Lung (tissue), 17 donors: ENCODE measurements at places on chromosomes 1 and 21. TPM values are rescaled to one million over a fixed set of nuclear protein-coding genes. Genes with fewer than 3 reads are reported as not detected.

The MACO1 gene
- 18.6 TPM for total RNA-seq

DNA sequence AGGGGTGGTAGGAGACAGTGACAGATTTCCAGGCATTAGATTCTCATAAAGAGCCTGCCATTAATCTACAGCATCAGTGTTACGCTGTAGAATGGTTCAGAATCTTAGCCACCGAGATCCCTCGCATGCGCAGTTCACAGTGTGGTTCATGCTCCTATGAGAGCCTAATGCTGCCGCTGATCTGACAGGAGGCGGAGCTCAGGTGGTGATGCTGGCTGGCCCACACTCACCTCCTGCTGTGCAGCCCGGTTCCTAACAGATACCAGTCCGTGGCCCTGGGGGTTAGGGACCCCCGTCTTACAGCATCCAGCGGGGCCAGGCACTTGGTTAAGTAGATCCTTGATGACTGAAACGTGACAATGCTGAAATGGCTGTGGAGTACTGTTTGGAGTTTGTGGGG is 163.6 kb upstream of the C1orf21 start:
- H3K4me1 ChIP-seq = no peaks in the 10 kb centered on the region
- H3K27ac ChIP-seq = no peak overlapping the region
- H3K27me3 ChIP-seq = no peaks in the 10 kb centered on the region
- H3K4me3 ChIP-seq = no peak overlapping the region
- no peaks in the 10 kb centered on the region for H3K36me3 ChIP-seq
- DNase-seq = no peak

The TRIM67 gene
- total RNA-seq = 0.09 TPM

GRCh38 chr1:76105372-76105771 is 30.8 kb downstream of the ST6GALNAC3 start:
- DNase-seq = no peak
- no peak overlapping the region for H3K4me3 ChIP-seq
- H3K27me3 ChIP-seq = no peaks in the 10 kb centered on the region
- no peaks in the 10 kb centered on the region for H3K36me3 ChIP-seq
- no peaks in the 10 kb centered on the region for H3K4me1 ChIP-seq
- no peak overlapping the region for H3K27ac ChIP-seq

The PHF13 gene
- total RNA-seq = 20.6 TPM

GRCh38 chr21:34636961-34637360 is 22.0 kb upstream of the RCAN1 start:
- H3K4me1 ChIP-seq = no peaks in the 10 kb centered on the region
- H3K4me3 ChIP-seq = peak overlapping the region; percentile 5
- no peaks in the 10 kb centered on the region for H3K27me3 ChIP-seq
- no peak overlapping the region for H3K27ac ChIP-seq
- DNase-seq = no peak
- H3K36me3 ChIP-seq = no peaks in the 10 kb centered on the region

DNA sequence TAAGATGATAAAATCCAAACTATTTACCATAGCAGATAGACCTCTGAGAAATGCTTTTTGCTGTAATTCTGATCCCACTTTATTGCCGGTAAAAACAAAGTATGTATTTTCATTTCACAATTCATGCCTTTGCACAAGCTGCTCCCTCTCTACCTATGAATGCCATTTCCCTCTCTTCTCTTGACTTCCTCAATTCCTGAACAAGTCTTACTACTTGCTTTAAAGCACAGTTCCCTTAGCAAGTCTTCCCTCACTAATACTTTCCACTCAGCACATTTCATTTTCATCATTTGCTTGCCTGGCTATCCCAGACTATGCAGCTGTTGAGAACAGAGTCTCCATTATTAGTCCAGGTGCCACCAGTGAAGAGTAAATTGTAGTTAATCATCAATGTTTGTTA is 13.8 kb downstream of the GPATCH2 start:
- H3K36me3 ChIP-seq = peaks cover 4% of the 10 kb centered on the region
- H3K27me3 ChIP-seq = no peaks in the 10 kb centered on the region
- H3K27ac ChIP-seq = no peak overlapping the region
- H3K4me1 ChIP-seq = no peaks in the 10 kb centered on the region
- no peak for DNase-seq

GRCh38 chr1:15329104-15329820 is 80.4 kb upstream of the EFHD2 start:
- no peaks in the 10 kb centered on the region for H3K4me1 ChIP-seq
- no peaks in the 10 kb centered on the region for H3K36me3 ChIP-seq
- no peak for DNase-seq
- H3K27ac ChIP-seq = no peak overlapping the region

DNA sequence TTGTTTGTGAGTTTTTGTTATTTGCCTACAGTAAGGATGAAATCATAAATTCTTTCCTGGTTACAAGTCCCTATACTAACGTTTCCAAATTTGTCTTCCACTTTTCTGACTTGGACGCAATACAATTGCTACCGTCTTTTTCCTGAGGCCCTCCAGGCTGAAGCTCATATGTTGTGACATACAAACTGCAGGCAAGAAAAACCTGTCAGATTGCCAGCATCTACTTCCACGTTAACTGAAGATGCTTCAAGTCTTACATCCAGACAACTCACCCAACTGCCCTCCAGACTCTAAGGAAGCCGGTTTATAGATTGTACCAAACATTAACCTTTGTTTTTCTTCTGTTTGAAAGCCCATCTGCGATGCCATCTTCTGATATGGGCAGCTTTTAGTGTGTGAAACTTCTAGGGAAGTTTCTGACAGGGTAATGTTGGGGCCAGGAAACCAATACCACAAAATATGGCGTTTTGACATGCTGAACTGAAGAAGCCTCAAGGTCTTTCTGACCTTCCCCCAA is 21.4 kb upstream of the RNF11 start:
- no peak for DNase-seq
- no peak overlapping the region for H3K27ac ChIP-seq
- H3K36me3 ChIP-seq = no peaks in the 10 kb centered on the region
- H3K27me3 ChIP-seq = peaks cover 2% of the 10 kb centered on the region
- no peak overlapping the region for H3K4me3 ChIP-seq

The SLC5A9 gene
- total RNA-seq = 1.4 TPM

GRCh38 chr1:95532335-95532734 is 298.3 kb downstream of the RWDD3 start:
- no peak overlapping the region for H3K27ac ChIP-seq
- no peak overlapping the region for H3K4me3 ChIP-seq
- H3K27me3 ChIP-seq = no peaks in the 10 kb centered on the region
- no peak for DNase-seq

GRCh38 chr1:113793878-113794834 is 18.1 kb downstream of the RSBN1 start:
- H3K4me1 ChIP-seq = peaks cover 6% of the 10 kb centered on the region
- peaks cover 11% of the 10 kb centered on the region for H3K36me3 ChIP-seq
- no peaks in the 10 kb centered on the region for H3K27me3 ChIP-seq
- no peak overlapping the region for H3K4me3 ChIP-seq
- H3K27ac ChIP-seq = peak overlapping the region; percentile 21

The OR2L8 gene
- not detected for total RNA-seq

DNA sequence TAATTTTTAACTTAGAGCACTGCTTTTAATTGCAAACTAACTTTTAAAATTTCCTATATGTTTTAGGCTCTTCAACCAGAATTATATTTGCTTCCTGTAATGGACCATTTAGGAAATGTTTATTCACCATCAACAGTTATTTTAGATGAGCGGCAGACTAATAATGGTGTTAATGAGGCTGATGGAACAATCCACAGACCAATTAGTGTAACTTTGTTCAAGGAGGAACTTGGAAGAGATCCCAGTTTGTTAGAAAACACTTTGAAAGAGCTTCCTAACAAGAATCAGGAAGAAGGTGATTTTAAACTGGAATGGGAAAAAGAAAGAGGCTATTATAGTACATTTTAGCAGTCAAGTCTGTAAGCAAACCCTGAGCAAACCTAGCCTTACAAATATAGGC is 19.4 kb upstream of the GNG5 start:
- no peaks in the 10 kb centered on the region for H3K36me3 ChIP-seq
- H3K27ac ChIP-seq = no peak overlapping the region
- no peak for DNase-seq
- H3K4me1 ChIP-seq = no peaks in the 10 kb centered on the region
- H3K4me3 ChIP-seq = no peak overlapping the region
- H3K27me3 ChIP-seq = no peaks in the 10 kb centered on the region

- DNase-seq = no peak
- H3K36me3 ChIP-seq = no peaks in the 10 kb centered on the region
- peaks cover 47% of the 10 kb centered on the region for H3K4me1 ChIP-seq
These were observed 4.5 kb downstream of the EPHX1 start for GRCh38 chr1:225814381-225814780.

The AMY1A gene
- total RNA-seq = 10.4 TPM

The TMEM54 gene
- 44.5 TPM for total RNA-seq
